Activated T-cell treated with anti-CD3 and anti-CD28 coated beads, Interleukin-2, amount 50 U/mL, for 48 hours (primary cell): ENCODE measurements at places on chromosomes 1 and 21.

- DNase-seq: no peak
These were observed 34.7 kb downstream of the ST3GAL3 start for GRCh38 chr1:43742026-43742425.

DNA sequence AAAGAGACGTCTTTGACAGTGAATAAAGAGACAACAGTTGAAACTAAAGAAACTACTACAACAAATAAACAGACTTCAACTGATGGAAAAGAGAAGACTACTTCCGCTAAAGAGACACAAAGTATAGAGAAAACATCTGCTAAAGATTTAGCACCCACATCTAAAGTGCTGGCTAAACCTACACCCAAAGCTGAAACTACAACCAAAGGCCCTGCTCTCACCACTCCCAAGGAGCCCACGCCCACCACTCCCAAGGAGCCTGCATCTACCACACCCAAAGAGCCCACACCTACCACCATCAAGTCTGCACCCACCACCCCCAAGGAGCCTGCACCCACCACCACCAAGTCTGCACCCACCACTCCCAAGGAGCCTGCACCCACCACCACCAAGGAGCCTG, 68.5 kb downstream of the TPR start:
- DNase-seq: no peak

- DNase-seq: no peak
These were observed 352.0 kb downstream of the USH2A start for GRCh38 chr1:216071262-216071661.

DNA sequence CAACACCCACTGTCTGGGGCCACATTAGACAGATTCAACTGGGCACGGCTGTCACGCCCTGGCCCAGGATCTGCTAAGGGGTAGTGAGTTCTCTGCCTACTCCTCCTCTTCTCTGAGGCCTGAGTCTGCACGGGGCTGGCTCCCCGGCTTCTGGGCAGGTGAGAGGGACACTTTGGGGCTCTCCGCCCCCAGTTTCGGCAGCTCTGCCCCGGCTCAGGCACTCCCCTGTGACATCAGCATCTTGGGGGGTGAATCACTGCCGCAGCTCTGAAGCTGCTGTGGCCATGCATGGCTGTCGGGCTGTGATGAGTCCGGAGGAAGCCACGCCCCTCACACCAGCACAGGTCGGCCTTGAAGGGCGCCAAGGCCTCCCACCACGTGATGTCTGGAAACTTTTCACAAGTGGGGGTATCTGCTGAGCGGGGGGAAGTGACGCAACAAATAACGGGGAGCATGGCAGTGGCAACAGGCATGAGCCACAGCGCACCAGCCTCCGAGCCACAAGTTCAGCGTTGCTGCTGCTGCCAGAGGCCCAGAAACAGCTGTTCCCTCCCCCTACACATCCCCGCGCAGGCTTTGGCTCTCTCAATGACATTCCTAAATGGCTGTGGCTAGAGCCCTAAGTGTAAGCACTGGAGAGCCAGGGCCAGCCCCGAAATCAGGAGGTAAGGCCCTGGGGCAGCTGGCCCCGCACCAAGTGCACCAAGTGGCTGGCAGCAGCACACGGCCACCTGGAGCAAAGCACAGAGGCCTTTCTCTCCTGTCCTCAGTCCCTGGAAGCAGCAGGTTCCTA, 26.3 kb downstream of the ZBTB17 start:
- peak; percentile 90 for DNase-seq

- DNase-seq: no peak
These were observed 11.2 kb upstream of the RNF223 start for GRCh38 chr1:1085171-1085841.

- DNase-seq: no peak
These were observed 49.7 kb upstream of the TSNAX start for GRCh38 chr1:231478811-231479210.

GRCh38 chr21:40433538-40433937, 413.4 kb downstream of the DSCAM start:
- no peak for DNase-seq
